Daoy (cell line): ENCODE measurements at places on chromosomes 4 and X. TPM values are rescaled to one million over a fixed set of nuclear protein-coding genes. Genes with fewer than 3 reads are reported as not detected.

EPGN gene
- 1.3 TPM in 1 of 2 replicates, not detected in the other for total RNA-seq

APOO gene
- total RNA-seq = 29.4 and 49.9 TPM in 2 replicates

NPY1R gene
- 0.57 TPM in 1 of 2 replicates, not detected in the other for total RNA-seq

DUSP9 gene
- total RNA-seq = 10.2 and 16.4 TPM in 2 replicates

CXCL8 gene
- 166 and 198 TPM in 2 replicates for total RNA-seq

CHM gene
- total RNA-seq = 13.2 and 13.3 TPM in 2 replicates

NLGN4X gene
- total RNA-seq = 0.11 TPM in 1 of 2 replicates, not detected in the other

CFAP299 gene
- 2.5 TPM in 1 of 2 replicates, not detected in the other for total RNA-seq

FREM3 gene
- total RNA-seq = not detected in 2 replicates

COX7B gene
- 525 and 577 TPM in 2 replicates for total RNA-seq

PNMA6F gene
- not detected in 2 replicates for total RNA-seq

RHOXF2 gene
- not detected in 2 replicates for total RNA-seq

SPANXD gene
- total RNA-seq = 1.5 TPM in 1 of 2 replicates, not detected in the other

ANOS1 gene
- total RNA-seq = not detected in 2 replicates

ATOH1 gene
- total RNA-seq = not detected in 2 replicates

FGFRL1 gene
- 35.5 and 40.6 TPM in 2 replicates for total RNA-seq

IL2 gene
- total RNA-seq = not detected in 2 replicates

CENPC gene
- total RNA-seq = 8.3 and 9.4 TPM in 2 replicates

MTTP gene
- total RNA-seq = 0.15 and 1.0 TPM in 2 replicates

CSAG1 gene
- 12.9 and 20.9 TPM in 2 replicates for total RNA-seq
